Vein endothelial cell (primary cell): ENCODE measurements at places on chromosomes 5 and 9. TPM values are rescaled to one million over a fixed set of nuclear protein-coding genes. Genes with fewer than 3 reads are reported as not detected.

The TLX3 gene
- total RNA-seq: not detected in 2 replicates

The TMEM38B gene
- 5.2 and 7.5 TPM in 2 replicates for total RNA-seq

The PRDM9 gene
- not detected in 2 replicates for total RNA-seq

The SREK1 gene
- 63.4 and 75.3 TPM in 2 replicates for total RNA-seq

The PTPRD gene
- 29.2 and 51.9 TPM in 2 replicates for total RNA-seq

The TAF11L5 gene
- not detected in 2 replicates for total RNA-seq

The ZNF483 gene
- 2.8 and 2.9 TPM in 2 replicates for total RNA-seq

The ADAMTSL1 gene
- total RNA-seq: 43.1 and 63.9 TPM in 2 replicates

The CDO1 gene
- 0.65 and 9.9 TPM in 2 replicates for total RNA-seq

The LRRC19 gene
- not detected in 2 replicates for total RNA-seq

The TYRP1 gene
- 0.98 and 1.1 TPM in 2 replicates for total RNA-seq

The ADGRV1 gene
- total RNA-seq: under 0.01 and 0.67 TPM in 2 replicates

The ZDHHC11B gene
- under 0.01 TPM in 1 of 2 replicates, not detected in the other for total RNA-seq

The DMRT3 gene
- not detected in 2 replicates for total RNA-seq
